ENCODE measurements at places on chromosomes 4 and X.

DNA sequence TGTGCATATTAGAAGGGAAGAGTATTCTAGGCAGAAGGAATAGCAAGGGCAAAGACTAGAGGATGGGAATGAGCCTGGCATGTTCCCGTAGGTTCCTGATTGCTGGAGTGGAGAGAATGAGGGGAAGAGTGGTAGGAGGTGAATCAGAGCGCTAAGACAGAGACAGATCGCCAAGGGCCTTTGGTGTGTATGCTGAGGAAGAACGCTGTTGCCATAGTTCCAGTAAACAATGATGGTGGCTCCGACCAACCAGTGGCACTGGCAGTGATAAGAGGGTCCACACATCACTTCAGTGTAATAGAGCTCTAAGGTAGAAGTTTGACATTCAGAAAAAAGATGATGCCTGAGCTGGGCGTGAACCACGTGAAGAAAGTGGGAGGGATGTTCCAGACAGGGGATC is 966 bp downstream of the TBC1D25 start:
- no peak for DNase-seq

GRCh38 chr4:146590801-146591200 is 47.9 kb upstream of the POU4F2 start:
- no peak for DNase-seq

- no peak for DNase-seq
Observed at GRCh38 chr4:71009890-71010588, 16.6 kb downstream of the DCK start.

DNA sequence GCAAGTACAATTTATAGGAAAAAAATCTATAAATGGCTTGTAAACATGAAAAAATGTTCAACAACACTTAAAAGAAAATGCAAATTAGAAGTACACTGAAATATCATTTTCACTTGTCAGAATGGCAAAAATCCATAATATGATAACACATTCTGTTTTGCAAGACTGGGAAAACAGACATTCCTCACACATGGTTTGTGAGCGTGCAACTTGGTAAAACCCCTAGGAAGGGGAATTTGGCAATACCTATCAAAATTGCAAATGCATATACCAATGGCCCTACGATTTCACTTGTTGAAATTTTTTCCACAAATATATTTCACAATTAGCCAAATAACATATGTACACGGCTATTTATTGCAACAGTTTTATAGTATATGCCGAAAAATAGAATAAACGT is 31.4 kb downstream of the TBC1D9 start:
- no peak for DNase-seq

DNA sequence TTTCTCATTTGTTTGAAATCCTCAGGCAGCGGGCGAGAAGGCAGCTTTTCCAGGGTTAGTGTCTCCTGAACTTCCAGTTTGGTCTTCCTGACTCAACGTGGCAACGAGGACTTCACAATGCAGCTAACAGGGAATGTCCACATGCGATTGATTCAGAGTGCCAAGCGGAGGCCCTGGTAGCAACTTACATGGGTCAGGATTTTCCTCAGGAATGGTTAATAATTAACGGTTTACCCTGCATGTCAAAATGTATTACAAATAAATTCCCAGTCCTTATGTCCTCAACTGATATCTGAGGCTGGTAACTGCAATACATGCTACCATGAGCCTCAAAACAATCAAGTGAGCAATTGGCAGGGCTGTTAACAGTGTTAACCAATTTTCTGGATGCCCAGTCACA is 67.2 kb downstream of the MAP3K15 start:
- DNase-seq: no peak

GRCh38 chrX:97529536-97530200 is 646.0 kb downstream of the RPA4 start:
- peak; percentile 45 for DNase-seq

DNA sequence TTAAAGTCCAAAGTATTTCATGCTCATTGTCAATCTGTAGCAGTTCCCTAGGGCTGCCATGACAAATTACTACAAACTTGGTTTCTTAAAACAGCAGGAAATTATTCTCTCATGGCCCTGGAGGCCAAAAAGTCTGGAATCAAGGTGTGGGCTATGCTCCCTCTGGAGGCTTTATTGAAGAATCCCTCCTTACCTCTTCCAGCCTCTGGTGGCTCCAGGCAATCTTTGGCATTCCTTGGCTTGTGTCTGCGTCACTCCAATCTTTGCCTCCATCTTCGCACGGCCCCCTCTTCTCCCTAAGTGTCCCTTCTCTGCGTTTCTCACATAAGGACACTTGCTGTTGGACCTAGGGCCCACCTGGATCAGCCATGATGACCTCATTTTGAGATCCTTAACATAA is 170.4 kb downstream of the SMIM20 start:
- DNase-seq: no peak

- DNase-seq: no peak
Observed at GRCh38 chr4:7653510-7654369, 219.0 kb upstream of the PSAPL1 start.

- DNase-seq: no peak
Observed at GRCh38 chr4:172815499-172816164, 353.0 kb upstream of the GALNT7 start.

DNA sequence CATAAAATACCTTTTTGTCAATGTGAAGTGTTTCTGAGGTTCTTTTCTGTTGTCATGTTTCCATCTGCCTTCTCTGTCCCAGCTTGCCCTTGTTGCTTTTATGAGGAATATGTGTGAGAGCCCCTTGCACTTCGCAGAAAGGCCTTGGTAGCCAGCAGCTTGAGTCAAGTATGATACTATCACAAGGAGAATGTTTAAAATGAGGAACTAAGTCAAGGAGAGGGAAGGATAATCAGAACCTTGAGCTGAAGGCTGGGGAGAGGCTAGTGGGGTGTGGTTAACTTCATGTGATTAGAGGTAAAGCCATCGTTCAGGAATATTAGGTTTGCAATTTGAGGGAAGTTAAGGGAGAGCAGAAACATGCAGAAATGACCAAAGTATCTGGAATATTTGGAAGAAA is 12.7 kb downstream of the PGK1 start:
- DNase-seq: no peak

- no peak for DNase-seq
Observed at GRCh38 chr4:145904413-145905177, 34.0 kb downstream of the ZNF827 start.

GRCh38 chr4:72295966-72296557 is 264.3 kb downstream of the NPFFR2 start:
- peak; percentile 80 for DNase-seq

GRCh38 chr4:38559374-38559773 is 104.6 kb upstream of the KLF3 start:
- no peak for DNase-seq

DNA sequence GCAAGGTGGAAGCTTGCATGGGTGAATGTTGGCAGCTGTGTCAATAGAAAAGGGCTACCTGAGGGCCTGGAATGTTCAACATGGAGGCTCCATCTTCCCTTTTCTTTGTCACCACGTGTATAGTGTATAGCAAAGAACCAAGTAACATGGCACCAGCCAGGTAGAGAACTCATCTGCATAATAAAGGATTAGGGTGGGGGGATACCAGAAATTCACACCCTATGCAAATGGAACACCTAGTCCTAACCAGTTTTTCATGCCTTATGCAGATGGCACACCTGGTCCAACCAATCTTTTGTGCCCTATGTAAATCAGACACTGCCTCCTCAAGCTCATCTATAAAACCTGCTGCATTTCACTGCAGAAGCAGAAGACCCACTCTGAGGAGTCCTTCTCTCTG is 169.6 kb upstream of the GLRA2 start:
- no peak for DNase-seq

GRCh38 chr4:184845367-184846021 is 19.7 kb upstream of the ACSL1 start:
- no peak for DNase-seq

- no peak for DNase-seq
Observed at GRCh38 chrX:3962511-3963311, 249.3 kb upstream of the PRKX start.

DNA sequence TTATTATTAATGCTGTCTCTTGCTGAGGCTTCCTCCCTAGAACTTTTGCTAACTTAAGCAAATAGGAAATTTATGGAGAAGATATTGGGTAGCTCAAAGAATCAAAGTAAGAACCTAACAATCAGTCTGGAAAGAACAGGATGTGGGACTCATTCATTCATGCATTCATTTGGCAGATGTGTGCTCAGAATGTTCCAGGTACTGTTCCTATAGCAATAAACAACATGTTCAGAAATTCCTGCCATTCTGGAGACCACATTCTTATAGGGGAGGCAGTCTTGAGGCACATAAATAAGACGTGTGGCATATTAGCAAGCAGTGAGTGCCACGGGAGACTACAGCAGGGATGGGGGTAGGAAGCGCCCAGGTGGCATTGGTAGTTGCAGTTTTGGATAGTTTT is 5.0 kb downstream of the GRK4 start:
- DNase-seq: no peak

DNA sequence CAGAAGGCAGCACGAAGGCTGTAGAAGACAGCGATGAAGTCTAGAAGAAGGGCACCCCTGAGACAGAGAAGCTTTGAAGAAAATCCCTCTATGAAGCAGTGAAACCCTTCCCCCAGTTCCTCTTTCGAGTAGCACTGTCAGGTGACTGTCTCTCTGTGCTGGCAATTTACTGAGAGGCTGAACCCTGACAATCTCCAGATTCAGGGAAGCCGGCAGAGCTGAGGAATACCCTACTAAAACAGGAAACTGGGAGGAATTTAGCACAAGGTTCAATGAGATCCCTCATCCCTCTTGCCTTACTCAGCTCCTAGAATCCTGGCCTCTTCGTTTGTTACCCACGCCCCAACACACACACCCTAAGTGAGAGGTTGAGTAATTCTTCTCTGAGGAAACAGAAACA is 239.7 kb upstream of the NOCT start:
- DNase-seq: no peak

DNA sequence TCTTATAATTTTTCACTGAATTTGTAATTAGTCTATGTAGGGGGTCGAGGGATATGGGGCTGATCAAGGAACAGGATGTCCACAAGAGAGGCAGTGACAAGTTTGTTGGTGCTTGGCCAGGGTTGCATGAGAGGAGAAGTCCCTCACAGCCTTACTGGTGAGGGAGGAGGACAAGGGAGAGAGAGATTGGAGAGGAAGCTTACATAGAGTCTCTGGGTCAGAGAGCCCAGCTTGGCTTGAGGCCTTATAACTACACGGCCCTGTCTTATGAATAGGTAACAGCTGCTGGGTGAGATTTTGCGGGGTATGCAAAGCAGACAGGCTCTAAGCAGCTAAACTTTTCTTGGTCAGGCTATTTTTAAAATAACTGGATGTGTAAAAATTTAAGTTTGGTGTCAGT is 37.9 kb upstream of the OTUD4 start:
- no peak for DNase-seq

DNA sequence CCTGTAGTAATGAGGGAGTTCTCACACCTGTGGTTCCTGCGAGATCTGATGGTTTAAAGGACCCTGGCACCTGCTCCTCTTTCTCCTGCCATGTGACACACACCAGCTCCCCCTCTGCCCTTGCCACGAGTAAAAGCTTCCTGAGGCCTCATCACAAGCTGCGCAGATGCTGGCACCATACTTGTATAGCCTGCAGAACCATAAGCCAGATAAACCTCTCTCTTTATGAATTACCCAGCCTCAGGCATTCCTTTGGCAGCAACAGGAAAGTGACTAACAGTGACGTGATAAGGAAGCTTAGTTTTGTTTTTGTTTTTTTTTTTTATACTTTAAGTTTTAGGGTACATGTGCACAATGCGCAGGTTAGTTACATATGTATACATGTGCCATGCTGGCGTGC is 130.9 kb downstream of the AFAP1 start:
- no peak for DNase-seq

DNA sequence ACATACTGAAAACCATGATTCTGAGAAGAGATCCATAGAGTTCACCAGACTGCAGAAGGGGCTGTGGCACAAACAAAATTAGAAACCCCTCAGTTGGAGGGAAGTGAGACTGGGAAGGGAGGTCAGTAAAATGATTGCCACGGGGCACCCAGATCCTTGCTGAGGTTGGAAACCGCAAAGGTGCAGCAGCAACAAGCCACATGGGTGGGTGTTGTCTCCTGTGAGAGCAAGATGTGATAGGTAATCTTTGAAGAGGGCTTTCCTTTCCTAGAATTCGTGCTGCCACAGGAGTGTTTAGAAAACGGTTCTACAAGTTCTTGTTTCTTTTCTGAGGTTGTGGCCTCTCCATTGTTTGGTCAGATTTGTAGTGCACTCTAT is 85.5 kb downstream of the NFKB1 start:
- DNase-seq: no peak

DNA sequence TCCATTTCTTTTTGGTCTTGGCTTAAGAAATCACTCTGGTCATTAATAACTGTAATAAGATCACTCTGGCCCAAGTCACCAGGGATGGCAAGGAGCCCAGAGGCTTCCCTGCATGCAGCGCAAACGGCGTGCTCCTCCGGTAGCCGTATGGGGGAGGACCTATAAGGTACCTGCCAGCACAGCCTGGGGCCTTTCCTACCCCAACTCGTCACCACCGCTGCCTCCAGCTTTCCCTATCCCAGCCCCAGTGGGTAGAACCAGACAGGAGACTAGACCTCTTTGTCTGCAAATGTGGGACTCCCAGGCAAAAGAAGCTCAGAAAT is 25.9 kb downstream of the HAND2 start:
- no peak for DNase-seq

DNA sequence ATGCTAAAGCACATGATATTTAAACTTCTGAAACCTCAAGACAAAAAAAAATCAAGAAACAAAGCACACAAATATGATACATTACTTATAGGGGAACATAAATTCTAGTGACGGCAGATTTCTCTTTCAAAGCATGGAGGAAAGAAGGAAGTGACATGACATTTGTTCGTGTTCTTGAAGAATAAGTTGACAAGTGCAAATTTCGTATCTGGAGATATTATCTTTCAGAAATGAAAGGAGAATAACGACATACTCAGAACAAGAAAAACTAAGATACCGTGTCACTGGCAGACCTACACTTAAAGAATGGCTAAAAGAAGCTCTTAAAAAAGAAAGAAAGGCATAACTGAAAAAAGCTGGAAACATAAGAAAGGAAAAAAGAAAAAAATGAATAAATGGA is 16.6 kb downstream of the CENPVL2 start:
- no peak for DNase-seq

DNA sequence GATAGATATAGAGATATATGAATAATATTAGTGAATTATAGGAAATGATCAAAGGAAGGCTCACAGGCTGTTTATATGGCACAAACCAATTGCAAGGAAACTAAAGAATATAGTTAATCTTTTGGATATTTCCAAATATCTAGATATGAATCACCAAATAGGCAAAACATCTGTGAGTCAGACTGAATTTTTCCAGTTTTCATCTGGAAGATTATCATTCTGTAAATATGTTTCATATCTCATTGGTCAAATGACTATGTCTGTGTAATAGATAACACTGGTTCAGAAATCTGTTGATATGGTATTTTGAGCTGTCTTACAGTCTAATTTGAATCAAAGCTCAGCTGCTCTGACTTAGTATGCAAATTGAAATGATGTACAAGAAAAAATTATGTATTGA is 303.6 kb downstream of the FAM133A start:
- no peak for DNase-seq

DNA sequence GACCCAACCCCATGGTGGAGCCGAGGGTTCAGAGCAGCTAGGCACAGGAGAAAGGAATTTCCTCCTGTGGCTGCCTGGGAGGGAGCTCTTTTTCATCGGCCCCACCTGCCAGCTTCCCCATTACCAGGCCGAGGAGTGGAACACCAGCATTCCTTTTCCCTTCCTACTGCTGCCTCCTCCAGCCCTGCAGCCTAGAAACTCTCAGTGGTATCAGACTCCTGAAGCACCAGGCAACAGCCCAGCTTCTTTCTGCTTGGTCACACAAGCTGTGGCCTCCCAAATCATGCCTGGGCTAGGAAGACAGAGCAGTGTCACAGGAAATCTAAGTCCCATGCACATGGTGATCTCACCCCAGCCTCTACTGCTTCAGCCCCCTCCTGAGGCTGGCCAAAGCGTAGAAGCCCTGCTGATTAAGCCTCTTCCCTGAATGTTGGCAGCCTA is 30.1 kb downstream of the RTL5 start:
- no peak for DNase-seq

Measured in lung (tissue), 17 donors.